ENCODE measurements at places on chromosomes 5 and 9.

- DNase-seq, result no peak
Observed at GRCh38 chr5:151721812-151722391, 35.2 kb upstream of the SPARC start.

DNA sequence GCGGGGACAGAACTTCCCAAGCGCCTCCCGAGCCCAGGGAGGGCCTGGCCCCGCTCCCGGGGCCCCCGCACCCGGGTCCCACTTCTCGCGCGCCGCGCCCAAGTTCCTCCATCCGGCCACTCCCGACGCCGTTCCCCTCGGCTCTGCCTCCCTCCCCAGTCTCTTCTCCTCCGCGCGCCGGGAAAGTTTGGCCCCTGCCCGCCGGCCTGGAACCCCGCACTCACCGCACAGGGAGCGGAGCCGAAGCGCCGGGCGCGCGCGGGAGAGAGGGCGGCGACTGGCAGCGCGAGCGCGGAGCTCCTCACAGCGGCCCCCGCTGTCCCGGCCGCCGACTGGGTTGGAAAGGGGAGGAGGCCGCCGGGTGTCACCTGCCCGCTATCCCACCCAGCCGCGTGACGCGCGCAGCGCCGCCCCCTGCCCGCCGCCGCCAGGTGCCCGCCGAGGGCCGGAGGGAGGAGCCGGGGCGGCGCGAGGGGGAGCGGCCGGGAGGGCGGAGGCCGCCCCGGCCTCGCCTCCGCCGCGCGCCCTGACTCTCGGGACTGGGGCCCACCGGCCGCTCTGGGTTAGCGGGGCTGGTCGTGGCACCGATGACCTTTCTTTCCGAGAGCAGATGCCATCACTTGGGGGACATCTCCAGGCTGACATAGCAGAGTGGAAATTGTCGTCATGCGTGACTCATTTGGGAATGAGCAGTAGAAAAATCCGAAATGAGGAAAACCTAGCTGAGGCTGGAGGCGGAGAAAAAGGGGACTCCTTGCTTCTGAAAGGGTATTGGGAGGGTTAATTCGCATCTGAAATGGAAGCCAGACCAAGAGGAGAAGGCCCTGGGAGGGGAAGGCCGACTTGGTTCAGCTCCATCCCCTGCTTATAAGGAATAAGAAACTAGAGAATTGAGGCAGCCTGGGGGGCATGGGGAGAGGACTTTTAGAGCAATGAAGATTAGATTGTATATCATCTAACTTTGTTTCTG, at the start of gene ELOVL7:
Gene ELOVL7 (minus strand): TSS at position 334 of the 970 bp plus-strand sequence. CDS start 56,872 bp downstream, outside the sequence.
- peak; percentile 49 for DNase-seq

DNA sequence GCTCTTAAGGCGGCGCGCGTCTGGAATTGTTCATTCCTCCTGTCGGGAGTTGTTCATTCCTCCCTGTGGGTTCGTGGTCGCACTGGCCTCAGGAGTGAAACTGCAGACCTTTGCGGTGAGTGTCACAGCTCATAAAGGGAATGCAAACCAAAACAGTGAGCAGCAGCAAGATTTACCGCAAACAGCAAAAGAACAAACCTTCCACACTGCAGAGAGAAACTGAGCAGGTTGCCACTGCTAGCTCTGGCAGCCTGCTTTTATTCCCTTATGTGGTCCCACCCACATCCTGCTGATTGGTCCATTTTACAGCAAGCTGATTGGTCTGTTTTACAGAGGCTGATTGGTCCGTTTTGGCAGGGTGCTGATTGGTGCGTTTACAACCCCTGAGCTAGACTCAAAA, 1365.3 kb upstream of the WWC1 start:
- DNase-seq, result no peak

DNA sequence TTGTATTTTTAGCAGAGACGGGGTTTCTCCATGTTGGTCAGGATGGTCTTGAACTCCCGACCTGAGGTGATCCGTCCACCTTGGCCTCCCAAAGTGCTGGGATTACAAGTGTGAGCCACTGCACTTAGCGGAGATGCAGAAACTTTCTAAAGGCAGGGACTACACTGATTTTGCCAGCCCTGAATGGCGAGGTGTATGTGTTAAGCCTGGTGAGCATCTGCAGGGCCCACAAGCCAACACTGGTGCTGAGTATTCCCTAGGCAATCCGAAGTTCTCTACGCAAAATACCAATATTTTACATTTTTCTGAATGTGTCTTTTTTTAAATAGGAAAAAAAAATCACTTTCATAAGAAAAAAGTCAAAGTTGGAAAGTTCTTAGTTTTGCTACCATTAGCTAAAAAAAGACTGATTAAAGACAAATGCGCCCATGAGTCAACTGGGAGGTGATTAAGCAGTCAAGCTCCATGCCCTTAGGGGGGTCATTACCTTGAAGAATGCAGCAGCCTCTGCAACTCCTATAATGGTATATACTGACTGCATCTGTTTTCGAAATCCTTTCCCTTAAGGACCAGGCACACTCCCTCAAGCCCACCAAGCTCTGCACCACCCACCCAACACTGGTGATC, 502.8 kb downstream of the BNC2 start:
- peak; percentile 78 for DNase-seq

- DNase-seq, result no peak
Observed at GRCh38 chr9:100739666-100740065, 161.8 kb downstream of the CAVIN4 start.

- no peak for DNase-seq
Observed at GRCh38 chr5:154881986-154882385, 23.6 kb downstream of the CNOT8 start.

- no peak for DNase-seq
Observed at GRCh38 chr9:136823136-136824046, 15.6 kb downstream of the RABL6 start.
